Aorta (tissue), 5 donors: ENCODE measurements at places on chromosomes 3 and 15.

DNA sequence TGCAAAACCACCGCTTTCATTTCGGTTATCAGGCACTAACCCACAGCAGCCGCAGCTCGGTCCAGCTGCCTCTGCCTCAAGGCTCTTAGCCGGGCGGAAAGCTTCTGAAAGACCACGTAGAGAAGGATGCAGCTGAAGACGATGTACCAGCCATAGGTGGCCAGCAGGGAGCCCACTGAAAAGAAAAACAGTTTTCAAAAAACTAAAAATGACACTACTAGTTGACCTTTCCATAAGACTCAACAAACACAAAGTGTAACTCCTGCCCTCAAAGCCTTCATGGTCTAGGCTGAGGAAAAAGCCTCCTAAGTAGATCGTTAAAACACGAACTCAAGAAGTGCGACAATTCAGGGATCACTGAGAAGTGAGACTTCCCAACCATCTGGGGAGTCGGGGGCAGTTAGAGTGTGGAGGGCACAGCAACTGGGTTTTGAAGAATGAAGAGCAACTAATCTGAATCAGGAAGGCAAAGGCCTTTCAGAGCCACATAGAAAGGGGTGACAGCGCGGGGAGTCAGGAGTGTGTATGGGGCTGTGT lies 716 bp downstream of the SELENOS start:
- DNase-seq, result no peak

GRCh38 chr15:72074335-72075060 lies 43.5 kb downstream of the MYO9A start:
- no peak for DNase-seq

DNA sequence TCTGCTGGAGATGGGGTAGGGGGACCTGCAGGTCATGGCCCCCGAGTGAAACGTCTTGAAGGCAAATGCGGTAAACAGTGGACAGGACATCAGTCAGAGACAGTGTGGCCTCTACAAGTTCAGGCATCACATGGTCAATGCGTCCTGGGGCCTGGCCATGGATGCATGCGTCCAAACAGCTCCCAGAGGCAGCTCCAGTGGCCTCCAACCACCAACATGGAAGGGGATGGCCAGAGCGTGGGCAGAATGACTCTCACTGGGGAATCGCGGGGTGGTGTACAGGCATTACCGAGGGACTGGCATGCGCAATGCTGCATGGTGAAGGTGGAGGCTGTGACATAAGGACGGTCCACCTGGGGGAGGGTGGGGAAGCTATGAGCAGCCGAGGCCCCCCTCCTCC lies 35.6 kb upstream of the IQSEC1 start:
- DNase-seq, result no peak

DNA sequence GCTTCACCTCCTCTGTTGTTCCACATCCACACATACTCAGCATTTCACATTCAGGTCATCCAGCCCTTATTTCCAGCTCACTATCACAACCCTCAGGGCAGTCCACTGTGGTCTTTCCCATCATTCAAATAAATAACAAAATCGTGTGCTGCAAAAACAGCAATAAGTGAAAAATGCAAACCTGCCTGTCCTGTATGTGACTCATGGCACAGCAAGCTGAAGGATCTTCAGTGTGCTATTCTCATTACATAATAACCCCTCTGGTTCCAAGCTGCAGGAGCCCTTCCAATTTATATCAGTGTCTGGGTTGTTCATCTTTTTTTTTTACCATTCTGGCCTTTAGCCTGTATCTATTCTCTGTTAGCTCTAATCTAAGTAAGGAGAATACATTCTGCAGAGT lies 185.3 kb upstream of the UBE2E2 start:
- DNase-seq, result no peak

GRCh38 chr3:8303466-8303865 lies 198.2 kb upstream of the LMCD1 start:
- no peak for DNase-seq

DNA sequence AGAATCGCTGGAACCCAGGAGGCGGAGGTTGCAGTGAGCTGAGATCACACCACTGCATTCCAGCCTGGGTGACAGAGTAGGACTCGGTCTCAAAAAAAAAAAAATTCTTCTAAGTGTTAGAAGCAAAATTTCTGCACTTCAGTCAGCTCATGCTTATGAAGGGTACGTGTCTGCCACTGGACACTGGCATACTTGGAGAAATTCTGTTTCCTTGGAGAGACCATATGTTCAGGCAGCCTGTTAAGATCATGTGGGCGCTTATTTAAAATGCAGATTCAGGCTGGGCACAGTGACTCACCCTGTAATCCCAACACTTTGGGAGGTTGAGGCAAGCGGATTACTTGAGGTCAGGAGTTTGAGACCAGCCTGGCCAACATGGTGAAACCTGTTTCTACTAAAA lies 85.6 kb upstream of the IQSEC1 start:
- DNase-seq, result no peak

DNA sequence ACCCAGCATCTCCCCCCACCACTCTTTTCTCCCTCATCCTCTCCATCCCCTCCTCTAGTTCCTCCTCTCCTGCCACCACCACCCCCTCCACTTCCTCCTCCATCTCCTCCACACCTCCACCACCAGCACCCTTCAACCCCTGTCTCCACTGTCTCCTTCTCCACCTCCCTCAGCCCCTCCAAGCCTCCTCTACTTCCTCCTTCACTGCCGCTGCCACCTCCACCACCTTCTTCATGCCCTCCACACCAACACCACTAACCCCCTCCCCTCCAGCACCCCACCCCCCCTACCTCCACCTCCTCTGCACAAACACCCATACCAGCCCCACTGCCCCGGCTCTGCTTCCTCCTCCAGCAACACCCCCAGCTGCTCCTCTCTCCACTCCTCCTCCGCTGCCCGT lies 88.0 kb downstream of the HES1 start:
- no peak for DNase-seq

- DNase-seq, result no peak
Observed at GRCh38 chr3:15055019-15055557, 10.0 kb downstream of the MRPS25 start.

DNA sequence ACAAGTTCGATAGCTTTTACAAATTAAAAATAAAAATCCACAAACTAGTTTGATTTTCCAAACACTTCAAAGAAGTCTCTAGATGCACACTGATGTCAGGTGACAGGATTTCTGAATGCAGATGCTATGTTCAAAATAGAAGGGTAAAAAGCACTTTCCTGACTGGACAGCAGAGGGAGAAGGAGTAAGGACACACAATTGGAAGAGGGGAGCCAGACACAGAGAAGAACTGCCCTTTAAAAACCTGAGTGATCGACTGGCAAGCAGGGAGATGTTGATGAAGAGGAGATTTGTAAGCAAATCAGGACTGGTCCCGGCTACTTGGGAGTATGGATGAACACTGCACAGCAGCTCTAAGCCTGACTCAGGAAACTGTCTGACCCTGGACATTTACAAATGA lies 612.8 kb downstream of the MAGI1 start:
- no peak for DNase-seq

- peak; percentile 66 for DNase-seq
Observed at GRCh38 chr15:77001351-77001750, 6.4 kb downstream of the PSTPIP1 start.

- DNase-seq, result no peak
Observed at GRCh38 chr3:175274056-175274455, 414.9 kb downstream of the NAALADL2 start.

GRCh38 chr3:127614928-127615589 lies 13.9 kb upstream of the PODXL2 start:
- peak; percentile 9 for DNase-seq

- no peak for DNase-seq
Observed at GRCh38 chr3:18079739-18080138, 337.3 kb upstream of the TBC1D5 start.

GRCh38 chr3:135325096-135325495 lies 530.0 kb downstream of the EPHB1 start:
- no peak for DNase-seq

DNA sequence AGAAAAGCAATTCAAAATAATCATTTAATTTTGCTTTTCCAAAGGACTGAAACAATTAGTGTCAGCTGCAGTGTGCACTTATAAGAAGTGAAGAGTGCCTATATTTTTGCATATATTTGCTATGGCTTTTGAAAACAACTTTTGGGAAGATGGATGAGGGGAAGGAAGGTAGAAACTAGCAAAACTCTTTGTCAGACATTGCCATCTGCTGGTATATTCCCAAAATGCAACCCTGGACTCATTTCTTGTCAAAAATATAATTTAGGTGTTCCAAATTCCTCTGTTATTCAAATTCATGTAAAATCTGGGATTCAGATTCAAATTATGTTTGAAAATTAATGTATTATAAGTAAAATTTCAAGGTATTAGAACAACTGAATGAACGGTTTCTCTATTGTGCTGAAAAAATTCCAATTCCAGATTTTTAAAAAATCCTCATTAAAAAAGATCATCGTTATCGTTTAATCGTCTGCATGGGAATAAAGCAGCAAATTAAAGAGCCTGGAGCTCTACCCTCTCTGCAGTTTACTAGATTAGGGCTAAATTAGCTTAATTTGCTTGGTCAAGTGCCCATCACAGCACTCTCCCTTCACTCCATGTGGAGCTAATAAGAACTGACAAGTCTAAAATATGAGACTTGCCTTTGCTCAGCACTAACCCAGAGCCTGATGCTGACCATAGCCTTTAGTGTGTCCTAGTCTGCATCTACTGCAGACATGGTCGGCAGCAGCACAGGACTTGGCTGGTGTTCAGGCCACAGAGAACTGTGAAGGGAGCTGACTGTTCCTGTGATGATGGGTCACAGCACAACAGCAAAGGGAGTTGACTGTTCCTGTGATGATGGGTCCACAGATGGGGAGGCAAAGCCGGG lies 67.9 kb upstream of the MITF start:
- no peak for DNase-seq

DNA sequence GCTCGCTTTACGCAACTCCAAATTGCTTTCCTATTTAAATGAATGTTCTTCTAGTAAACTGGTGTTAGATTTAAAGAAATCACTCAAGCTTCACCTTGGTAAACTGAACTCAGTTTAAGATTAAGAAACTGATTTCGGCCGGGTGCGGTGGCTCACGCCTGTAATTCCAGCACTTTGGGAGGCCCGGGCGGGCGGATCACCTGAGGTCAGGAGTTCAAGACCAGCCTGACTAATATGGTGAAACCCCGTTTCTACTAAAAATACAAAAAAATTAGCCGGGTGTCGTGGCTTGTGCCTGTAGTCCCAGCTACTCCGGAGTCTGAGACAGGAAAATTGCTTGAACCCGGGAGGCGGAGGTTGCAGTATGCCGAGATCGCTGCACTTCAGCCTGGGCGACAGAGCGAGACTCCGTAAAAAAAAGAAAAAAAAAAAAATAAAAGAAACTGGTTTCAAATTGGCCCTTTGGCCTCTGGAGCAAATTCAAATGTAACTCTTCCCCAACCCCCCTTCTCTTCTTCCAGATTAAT lies 1.7 kb downstream of the SKIL start:
- DNase-seq, result no peak

- no peak for DNase-seq
Observed at GRCh38 chr15:80823995-80824394, 44.8 kb downstream of the CEMIP start.

GRCh38 chr15:76234337-76234889 lies 76.9 kb downstream of the ETFA start:
- DNase-seq, result no peak

DNA sequence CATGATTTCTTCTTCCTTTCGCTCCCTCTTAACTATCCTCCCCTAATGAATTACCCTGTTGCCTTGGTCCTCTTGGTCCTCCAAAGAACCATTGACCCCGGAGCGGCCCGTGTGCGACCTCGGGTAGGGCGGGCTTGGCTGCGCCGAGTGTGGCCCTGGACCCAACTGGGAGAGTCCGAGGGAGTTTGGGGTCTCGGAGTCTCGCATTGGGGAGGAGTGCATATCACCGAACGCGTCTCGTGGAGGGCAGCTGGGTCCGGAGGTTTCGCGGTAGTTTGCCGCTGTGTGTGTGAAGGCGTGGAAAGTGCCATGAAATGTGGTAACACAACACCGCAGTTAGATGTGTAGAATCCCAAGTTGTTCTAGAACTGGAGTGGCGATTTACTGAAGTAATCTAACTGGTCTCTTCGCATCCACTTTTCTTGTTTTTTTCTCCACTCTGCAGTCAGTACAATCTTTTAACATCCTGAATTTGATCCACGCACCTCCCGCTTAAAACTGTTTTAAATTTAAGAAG lies 363 bp downstream of the GTF2E1 start:
- peak; percentile 56 for DNase-seq
